B cell (primary cell): ENCODE measurements at places on chromosomes 12 and 14.

GRCh38 chr14:35240231-35240630 is 52.0 kb upstream of the PSMA6 start:
- DNase-seq = no peak
- no peaks in the 10 kb centered on the region for H3K27me3 ChIP-seq
- no peak overlapping the region for H3K4me3 ChIP-seq
- no peak overlapping the region for H3K27ac ChIP-seq
- H3K36me3 ChIP-seq = no peaks in the 10 kb centered on the region

DNA sequence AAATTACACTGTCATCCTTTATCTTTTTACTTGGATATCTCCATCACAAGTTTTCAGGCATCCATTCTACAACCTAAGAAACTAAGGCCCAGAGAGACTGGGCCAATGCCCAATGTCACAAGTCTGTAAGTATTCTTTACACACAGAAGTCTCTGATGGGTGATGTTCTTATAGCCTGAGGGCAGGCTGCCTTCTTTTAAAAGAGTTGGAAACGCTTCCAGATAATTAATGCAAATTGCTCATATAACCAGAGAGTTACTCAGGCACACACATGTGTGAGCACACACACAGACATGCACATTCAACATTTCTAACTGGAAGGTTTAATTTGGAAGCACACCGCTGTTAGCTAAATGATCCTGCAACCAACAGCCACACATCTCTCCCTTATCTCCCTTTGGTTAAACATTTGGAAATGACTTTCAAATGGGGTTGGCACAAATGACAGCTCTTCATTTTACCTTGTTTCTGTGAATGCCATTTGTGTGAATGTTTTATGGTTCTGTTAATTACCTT is 160.8 kb upstream of the TMPO start:
- H3K36me3 ChIP-seq = no peaks in the 10 kb centered on the region
- H3K27ac ChIP-seq = no peak overlapping the region
- H3K27me3 ChIP-seq = no peaks in the 10 kb centered on the region
- no peak overlapping the region for H3K4me3 ChIP-seq
- no peaks in the 10 kb centered on the region for H3K4me1 ChIP-seq

DNA sequence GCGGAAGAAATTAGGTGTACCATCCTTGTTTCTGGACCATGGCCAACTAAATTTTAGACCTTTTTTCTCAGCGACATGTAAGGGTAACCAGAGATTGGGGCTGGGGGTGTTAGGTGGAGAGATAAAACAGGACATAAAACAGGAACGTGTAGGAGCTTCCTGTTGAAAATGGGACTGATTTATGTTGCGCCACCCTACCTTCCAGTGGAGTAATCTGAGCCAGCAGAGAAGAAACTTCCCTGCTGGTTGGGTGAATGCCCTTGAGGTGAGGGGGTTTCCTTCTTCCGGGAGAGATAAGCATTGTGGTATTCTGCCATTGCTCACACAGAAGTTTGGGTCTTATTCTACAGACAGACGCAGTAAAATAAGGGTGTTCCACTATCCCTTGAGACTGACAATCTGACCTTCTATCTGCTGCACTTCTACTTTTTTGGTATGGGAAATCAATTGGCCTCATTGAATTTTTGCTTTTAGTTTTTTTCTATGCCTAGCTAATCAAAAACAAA is 417.6 kb downstream of the PCNX1 start:
- peak overlapping the region; percentile 44 for H3K27ac ChIP-seq
- peak overlapping the region; percentile 34 for H3K4me3 ChIP-seq
- peaks cover 65% of the 10 kb centered on the region for H3K4me1 ChIP-seq
- H3K27me3 ChIP-seq = no peaks in the 10 kb centered on the region
- DNase-seq = peak; percentile 84

DNA sequence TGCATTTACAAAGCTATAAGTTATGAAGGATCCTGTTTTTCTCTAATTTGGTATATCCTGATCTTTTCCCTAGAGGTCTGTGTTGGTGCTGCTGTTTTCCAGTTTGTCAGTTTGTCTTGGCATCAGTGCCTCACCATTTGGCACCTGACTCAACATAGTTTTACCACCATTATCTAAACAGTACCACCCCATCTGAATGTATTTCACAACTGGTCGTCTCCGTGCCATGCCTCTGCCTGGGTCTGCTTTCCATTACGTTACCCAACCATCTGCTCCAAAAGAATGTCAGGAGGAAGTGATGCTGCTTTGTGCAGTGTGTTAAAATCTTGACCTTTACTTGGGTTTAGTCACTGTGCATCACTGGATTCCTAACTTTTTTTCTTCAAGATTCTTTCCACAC is 129.3 kb upstream of the RASSF8 start:
- no peaks in the 10 kb centered on the region for H3K27me3 ChIP-seq
- no peak overlapping the region for H3K4me3 ChIP-seq
- H3K4me1 ChIP-seq = no peaks in the 10 kb centered on the region

GRCh38 chr14:106185837-106186233 is 659.5 kb downstream of the TMEM121 start:
- H3K4me1 ChIP-seq = no peaks in the 10 kb centered on the region
- no peaks in the 10 kb centered on the region for H3K27me3 ChIP-seq
- no peak overlapping the region for H3K4me3 ChIP-seq

DNA sequence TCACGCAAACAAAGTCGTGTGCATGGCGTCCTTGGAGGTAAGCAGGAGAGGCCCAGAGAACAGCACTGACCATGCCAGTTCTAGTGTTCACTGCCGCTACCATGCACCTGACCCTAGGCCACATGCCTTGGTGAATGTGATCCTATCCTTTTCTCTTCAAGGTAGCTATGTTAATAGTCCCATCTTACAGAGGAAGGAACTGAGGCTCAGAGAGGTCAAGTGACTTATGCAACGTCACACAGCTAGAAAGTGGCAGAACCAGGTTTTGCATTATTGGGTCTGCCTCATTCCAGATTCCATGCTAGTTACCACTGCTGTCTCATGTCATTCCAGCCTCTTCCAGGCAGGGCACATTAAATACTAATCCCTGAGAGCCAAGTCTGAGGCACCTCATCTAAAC is 85.2 kb downstream of the FOXN4 start:
- no peak overlapping the region for H3K4me3 ChIP-seq
- no peak overlapping the region for H3K27ac ChIP-seq
- no peak for DNase-seq
- H3K4me1 ChIP-seq = no peaks in the 10 kb centered on the region
- H3K36me3 ChIP-seq = peaks cover 5% of the 10 kb centered on the region

GRCh38 chr14:102246071-102246470 is 58.9 kb downstream of the MOK start:
- H3K4me3 ChIP-seq = no peak overlapping the region
- no peak overlapping the region for H3K27ac ChIP-seq
- H3K27me3 ChIP-seq = no peaks in the 10 kb centered on the region
- DNase-seq = no peak
